Activated naive CD4-positive, alpha-beta T cell treated with anti-CD3 and anti-CD28 coated beads for 36 hours (primary cell): ENCODE measurements at places on chromosomes 7 and 10. TPM values are rescaled to one million over a fixed set of nuclear protein-coding genes. Genes with fewer than 3 reads are reported as not detected.
A peak's percentile ranks its signal among the peaks of the same experiment; 100 is the strongest.

The MORN4 gene
- total RNA-seq, result 10.7 TPM

GRCh38 chr10:11113156-11113555 lies 95.5 kb downstream of the CELF2 start:
- no peak overlapping the region for H3K4me3 ChIP-seq
- H3K27ac ChIP-seq, result no peak overlapping the region
- H3K27me3 ChIP-seq, result no peaks in the 10 kb centered on the region

- peaks cover 7% of the 10 kb centered on the region for H3K4me1 ChIP-seq
- no peaks in the 10 kb centered on the region for H3K36me3 ChIP-seq
- no peak overlapping the region for H3K27ac ChIP-seq
Measured at GRCh38 chr7:6556196-6556595, 4.9 kb upstream of the GRID2IP start.

DNA sequence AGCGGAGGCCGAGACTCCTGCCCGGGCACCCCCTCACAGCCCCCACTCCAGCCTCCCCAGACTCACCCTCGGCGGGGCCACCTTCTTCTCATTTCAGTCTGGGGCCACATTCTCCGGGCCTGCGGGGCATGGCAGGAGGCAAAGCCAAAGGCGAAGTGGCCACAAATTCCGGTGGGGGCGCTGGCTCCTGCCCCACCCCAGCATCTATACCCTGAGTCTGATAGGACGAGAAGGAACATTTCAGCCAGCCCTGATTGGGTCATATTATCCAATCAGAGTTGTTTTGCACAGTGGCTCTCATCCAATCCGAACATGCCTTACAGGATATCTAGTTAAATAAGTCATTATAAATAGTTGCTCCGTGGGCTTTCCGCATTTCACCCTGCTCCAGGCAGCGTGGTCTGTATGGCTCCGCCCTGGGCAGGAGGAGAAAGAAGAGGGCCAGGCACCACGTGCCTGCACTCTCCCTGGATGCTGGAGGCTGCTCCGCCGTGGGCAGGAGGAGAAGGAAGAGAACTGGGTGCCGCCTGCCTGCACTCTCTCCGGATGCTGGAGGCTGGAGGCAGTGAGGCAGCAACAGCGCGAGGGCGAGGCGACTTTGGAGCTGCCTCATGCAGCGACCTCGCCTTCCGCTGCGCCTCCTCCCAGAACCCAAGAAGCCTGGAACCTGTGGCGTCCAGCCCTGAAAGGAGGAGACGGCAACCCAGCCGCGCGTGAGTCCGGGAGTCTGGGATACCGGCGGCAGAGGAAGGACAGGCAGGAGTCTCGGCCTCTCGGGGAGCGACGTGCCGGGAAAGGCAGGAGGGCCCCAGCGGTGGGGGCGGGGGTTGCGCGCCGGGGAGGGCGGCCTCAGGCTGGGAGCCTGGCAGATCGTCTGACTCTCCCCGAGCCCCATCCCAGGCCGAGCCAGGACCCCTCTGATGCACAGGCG lies 162.9 kb downstream of the ZNF33B start:
- H3K4me3 ChIP-seq, result no peak overlapping the region
- DNase-seq, result no peak
- peaks cover 45% of the 10 kb centered on the region for H3K27me3 ChIP-seq

DNA sequence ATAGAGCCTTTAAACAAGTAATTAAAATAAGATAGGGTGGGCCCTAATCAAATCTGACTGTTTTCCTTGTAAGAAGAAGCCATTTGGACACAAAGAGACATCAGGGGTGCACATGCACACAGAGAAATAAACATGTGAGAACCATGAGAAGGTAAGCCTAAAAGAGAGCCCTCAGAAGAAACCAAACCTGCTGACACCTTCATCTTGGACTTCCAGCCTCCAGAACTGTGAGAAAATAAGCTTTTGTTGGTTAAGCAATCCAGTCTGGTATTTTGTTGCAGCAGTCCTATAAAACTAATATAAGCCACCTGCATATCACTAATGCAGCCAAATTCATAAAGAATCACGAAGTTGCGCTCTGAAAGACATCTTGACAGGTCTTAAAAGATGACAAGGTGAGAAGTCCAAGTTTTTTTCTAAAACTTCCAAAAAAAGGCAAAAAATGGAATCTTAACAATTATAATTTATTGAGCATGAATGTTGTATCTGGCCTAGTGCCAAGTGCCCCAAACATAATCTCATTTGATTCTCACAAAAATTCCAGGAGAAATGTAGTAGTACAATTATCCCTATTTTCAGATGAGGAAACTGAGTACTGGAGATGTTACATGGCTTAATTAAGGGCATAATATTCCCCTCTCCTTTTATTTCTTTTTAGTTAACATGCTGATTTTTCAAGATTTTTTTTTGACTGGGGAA lies 34.3 kb upstream of the FAM133B start:
- DNase-seq, result no peak
- peaks cover 52% of the 10 kb centered on the region for H3K36me3 ChIP-seq
- H3K4me1 ChIP-seq, result peaks cover 75% of the 10 kb centered on the region
- H3K27me3 ChIP-seq, result no peaks in the 10 kb centered on the region
- H3K27ac ChIP-seq, result peak overlapping the region; percentile 88

The TMEM176A gene
- not detected for total RNA-seq

The STK31 gene
- total RNA-seq, result not detected

DNA sequence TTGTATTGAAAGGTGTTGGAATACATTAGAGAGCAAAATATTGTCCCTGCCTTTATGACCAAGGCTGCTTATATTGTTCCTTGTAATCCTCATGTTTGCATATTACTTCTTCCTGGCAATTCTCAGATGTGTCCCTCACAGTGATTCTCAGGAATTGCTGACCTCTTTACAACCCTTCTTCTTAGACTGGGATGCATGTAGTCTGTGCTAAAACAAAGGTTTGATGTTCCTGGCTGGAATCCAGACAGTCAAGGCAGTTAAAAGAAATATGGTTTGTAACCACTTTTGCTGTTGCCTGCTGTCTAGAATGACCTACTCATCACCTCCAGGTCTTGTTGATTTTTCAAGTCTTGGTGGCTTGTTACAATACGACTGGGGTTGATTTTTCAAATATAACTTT lies 367.6 kb downstream of the HGF start:
- H3K4me3 ChIP-seq, result no peak overlapping the region
- H3K36me3 ChIP-seq, result no peaks in the 10 kb centered on the region
- no peak overlapping the region for H3K27ac ChIP-seq
- DNase-seq, result no peak
- H3K27me3 ChIP-seq, result no peaks in the 10 kb centered on the region

The CTAGE8 gene
- 1.5 TPM for total RNA-seq

- no peak for DNase-seq
- no peak overlapping the region for H3K4me3 ChIP-seq
- no peak overlapping the region for H3K27ac ChIP-seq
- peaks cover 38% of the 10 kb centered on the region for H3K36me3 ChIP-seq
- H3K27me3 ChIP-seq, result no peaks in the 10 kb centered on the region
Measured at GRCh38 chr7:1965579-1966294, 267.0 kb downstream of the MAD1L1 start.

- no peaks in the 10 kb centered on the region for H3K27me3 ChIP-seq
- H3K4me1 ChIP-seq, result peaks cover 23% of the 10 kb centered on the region
- H3K36me3 ChIP-seq, result peaks cover 5% of the 10 kb centered on the region
- H3K4me3 ChIP-seq, result no peak overlapping the region
- no peak overlapping the region for H3K27ac ChIP-seq
Measured at GRCh38 chr7:102467581-102468477, 3.0 kb downstream of the LRWD1 start.

- H3K27ac ChIP-seq, result no peak overlapping the region
- no peak overlapping the region for H3K4me3 ChIP-seq
- H3K36me3 ChIP-seq, result no peaks in the 10 kb centered on the region
- no peak for DNase-seq
Measured at GRCh38 chr10:101566333-101567164, 21.5 kb downstream of the POLL start.

DNA sequence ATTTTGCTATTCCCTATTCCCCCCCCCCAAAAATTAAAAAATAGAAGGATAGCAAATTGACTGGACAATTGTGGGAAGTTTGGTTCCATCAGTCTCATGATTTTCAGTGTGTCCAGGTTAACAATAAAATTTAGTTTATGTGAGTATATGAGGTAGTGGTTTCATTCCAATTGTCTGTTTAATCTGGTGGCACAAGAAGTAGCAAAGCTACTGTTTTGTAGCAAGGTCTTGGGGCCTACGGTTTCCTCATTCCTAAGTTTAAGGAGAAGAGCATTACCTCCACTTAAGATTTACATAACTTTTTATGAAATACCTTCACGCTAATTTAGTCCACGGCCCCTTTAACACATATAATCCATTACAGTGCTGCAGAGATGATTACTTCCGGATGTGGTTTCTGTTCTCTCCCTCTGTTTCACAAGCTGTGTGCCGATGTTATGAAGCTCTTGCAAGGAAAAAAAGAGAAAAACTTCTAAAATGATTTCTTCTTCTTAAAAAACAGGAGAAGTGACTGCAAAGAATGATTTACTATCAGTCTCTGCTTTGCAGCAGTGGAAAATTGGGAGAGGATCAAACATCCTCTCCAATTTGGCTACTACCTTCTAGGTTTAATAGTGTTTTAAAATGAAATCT lies 32.7 kb upstream of the NPVF start:
- H3K36me3 ChIP-seq, result no peaks in the 10 kb centered on the region
- H3K4me1 ChIP-seq, result peaks cover 24% of the 10 kb centered on the region
- DNase-seq, result peak; percentile 30

The SHTN1 gene
- total RNA-seq, result 0.40 TPM

DNA sequence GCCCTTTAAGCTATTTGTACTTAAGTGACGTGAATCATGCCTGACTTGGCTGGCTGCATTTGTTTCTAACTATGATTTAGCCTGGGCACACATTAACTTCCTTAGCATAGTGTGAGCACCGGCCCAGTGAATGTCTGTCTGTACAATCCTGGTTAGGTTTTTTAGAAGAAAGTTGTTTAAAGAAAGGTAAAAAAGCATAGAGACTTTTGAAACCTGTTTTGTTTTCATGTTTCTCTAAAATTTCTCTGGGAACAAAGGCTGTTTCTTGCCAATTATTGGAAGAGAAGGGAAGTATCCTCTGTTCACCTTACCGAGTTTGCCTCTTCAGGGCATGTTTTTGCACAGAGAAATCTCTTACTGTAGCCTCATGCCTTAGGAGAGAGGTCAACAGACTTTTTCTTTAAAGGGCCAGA lies 42.9 kb upstream of the MET start:
- peaks cover 19% of the 10 kb centered on the region for H3K27me3 ChIP-seq
- DNase-seq, result no peak
- H3K4me3 ChIP-seq, result no peak overlapping the region
- peaks cover 2% of the 10 kb centered on the region for H3K4me1 ChIP-seq

GRCh38 chr7:94763268-94763667 lies 107.3 kb upstream of the SGCE start:
- H3K27me3 ChIP-seq, result peaks cover 6% of the 10 kb centered on the region
- no peaks in the 10 kb centered on the region for H3K36me3 ChIP-seq
- no peak for DNase-seq
- H3K4me3 ChIP-seq, result no peak overlapping the region
